ENCODE measurements at places on chromosomes 1 and 21.
A peak's percentile ranks its signal among the peaks of the same experiment; 100 is the strongest.

- DNase-seq = no peak
Measured at GRCh38 chr21:45574081-45574501, 31.9 kb upstream of the SLC19A1 start.

DNA sequence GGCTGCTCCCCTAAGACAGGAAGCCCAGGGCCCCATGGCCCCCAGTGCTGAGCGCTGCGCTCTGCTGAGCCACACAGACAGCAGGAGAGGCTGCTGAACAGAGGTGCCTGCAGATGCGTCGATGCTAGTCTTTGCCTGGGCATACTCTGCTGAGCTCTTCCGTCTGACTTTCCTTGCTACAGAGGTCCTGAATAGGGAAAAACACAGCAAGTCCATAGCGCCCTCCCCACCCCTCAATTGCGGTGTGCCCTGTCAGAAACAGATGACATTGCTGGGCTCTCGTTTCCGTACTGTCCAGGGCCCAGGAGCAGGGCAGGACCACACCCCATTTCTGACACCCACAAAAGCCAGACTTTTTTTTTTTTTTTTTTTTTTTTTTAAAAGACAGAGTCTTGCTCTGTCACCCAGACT lies 252.5 kb downstream of the SDCCAG8 start:
- DNase-seq = no peak

- no peak for DNase-seq
Measured at GRCh38 chr1:3910049-3910731, 10.1 kb upstream of the C1orf174 start.

GRCh38 chr1:62356257-62356835 lies 37.1 kb upstream of the KANK4 start:
- DNase-seq = peak; percentile 86

DNA sequence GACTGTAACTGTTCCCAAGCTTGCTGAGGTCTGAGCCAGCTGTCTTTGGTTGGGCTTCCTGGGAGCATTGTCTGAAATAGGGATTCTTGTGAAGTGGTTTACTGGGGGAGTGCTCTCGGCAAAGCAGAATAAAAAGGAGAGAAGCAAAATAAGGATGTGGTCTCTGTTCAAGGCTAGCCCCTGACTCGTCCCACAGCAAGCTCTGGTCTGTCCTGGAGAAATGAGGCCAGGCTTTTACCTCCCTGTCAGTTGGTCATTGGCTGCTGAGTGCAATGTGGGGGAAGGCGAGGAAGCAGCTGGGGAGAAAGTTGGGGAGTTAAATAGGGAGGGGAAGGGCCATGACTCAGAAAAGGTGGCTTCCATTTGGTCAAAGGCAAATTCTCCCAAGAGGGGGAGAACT lies 303.9 kb upstream of the DUSP10 start:
- no peak for DNase-seq

- DNase-seq = no peak
Measured at GRCh38 chr1:157512036-157512969, 40.0 kb downstream of the FCRL5 start.

DNA sequence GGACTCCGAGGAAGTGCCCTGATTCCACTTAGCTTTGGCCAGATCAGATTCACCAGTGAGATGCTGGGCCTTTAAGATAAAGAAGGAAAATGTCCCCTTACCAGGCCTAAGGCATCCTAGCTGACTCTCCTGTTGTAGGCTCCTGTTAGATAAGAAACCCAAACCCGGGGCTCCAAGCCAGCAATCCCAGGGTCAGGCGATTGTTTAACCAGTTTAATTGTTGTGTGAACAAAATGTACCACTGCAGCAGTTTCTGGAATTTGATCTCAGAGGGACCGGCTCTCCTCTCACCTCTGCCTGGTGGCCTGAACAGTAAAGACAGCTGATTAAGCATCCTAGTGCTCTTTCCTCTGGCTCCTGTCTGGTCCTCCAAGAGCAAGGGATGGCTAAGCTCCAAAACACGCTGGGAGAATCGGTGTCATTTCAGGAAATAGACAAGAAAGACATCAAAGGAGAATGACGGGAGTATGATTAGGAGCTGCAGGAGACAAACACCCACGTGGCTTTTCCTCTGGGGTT lies 9.3 kb upstream of the KLHDC8A start:
- no peak for DNase-seq

DNA sequence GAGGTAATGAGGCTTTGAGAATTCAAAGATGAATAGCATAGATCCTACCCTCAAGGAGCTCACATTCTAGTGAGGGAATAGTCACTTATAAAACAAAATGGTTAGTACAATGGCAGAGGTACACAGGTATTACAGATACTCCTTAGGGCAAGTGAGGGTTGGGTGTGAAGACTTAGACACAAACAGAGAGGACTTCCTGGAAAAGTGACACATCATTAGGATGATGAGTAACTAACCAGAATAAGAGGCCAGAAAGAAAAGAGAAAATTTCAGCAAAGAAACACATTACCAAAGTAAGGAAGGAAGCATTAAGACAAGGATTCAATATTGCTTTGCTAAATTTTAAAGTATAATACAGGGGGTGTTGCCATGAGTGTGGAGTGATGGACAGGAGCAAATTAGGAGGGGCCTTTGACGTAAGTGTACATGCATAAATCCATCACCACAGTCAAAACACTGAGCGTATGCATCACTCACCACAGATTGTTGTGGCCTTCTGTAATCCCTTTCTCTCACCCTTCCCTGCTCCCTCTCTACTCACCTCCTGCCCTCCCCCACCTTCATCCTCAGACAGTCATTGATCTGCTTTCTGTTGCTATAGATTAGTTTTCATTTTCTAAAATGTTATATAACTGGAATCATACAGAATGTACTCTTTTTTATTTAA lies 7.9 kb downstream of the CD53 start:
- DNase-seq = no peak

- no peak for DNase-seq
Measured at GRCh38 chr1:29251164-29252124, 15.1 kb downstream of the PTPRU start.

DNA sequence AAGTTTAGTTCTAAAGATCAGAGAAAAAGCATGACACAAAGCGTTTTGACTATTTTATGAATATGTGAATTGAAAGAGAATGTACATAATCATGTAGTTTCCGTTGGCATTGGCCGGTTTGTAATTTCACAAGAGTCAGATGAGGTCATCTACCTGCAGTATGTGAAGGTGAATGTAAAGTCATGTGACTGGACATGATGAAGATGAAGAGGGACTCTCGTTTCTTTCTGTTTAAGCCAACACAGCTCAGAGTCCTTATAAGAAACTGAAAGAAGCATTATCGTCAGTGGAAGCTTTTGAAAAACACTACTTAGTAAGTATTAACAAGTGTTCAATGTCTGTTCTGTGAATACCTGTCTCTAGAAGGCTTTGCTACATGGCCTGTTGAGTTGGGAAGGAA lies 30.9 kb upstream of the PWP2 start:
- DNase-seq = no peak

DNA sequence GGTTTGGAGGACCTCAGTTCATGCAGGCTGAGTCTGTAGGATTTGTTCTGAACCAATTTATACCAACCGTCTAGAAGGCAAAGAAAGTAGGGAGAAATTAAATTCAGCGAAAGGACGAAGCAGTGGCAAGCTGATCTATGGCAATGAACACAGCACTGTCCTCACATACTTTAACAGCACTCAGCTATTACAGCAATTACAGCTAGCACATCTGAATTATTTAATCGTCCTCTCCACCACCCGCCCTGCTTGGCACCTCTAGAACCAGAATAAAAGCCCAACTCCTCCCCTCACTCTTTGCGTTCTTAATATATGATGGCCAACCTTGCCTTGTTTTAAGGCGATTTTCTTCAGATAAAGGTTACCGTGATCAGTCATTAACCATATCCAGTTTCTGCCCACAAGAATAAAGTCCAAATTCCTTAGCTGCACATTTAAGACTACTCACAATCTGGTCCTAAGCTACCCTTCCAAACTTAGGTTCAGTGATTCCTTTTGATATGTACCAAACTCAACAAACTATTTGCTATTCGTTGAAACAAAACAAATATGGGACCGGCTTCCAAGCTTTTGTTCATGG lies 169.4 kb upstream of the ESRRG start:
- DNase-seq = no peak

DNA sequence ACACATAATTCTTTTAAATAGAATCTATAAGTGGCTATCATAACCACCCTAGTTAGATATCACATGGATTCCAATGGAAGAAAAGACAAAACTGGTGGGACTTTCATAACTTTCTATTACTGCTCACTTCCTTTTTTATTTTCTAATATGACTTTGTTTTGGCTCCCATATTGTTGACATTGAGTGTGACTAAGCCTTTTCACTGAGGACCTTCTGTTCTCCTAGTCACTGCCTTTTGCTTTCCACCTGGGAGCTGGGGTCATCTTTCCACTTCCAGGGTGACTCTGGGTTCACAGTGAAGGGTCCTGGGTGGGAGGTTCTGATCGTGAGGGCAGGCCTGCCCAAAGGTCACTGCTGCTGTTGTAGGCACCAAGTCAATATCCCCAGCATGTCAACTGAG lies 275.8 kb downstream of the TGFB2 start:
- DNase-seq = no peak

- no peak for DNase-seq
Measured at GRCh38 chr1:175466556-175466955, 274.0 kb upstream of the KIAA0040 start.

DNA sequence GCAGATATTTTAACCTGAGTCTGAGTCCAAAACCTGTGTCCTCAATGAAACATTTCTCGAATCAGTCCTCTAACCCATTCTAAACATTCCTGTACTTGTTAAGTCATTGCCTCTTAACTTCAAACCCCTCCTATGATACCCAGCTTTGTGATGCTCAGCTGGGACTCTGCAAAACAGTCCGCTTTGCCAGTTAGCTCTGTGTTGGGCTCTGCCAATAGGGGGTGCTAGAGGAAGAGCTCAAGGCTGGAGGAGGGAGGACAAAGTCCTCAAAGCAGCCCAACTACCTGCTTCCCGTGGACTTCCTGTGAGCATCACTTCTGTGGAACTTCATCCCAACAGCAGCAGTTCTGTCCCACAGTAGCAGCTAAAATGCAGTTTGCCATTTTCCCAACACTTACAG lies 38.1 kb upstream of the SYT14 start:
- DNase-seq = no peak

DNA sequence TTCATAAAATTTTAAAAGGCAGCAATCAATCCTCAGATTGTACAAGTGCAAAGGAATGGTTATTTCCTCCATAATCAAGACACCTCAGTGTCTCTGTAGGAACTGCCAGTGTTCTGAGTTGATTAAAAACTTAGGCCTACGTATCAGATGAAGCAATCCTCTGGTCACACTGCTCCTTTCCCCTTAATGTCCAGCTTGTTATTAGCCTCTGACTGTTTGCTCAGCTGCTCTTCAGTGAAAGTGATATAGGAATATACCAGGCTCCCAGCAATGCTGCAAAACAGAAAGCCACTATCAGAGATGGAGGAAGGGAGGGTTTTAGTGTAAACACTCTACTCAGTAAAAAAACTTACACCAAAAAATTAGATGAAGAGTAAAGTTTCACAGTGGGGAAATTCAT lies 49.8 kb downstream of the SLC35D1 start:
- no peak for DNase-seq

GRCh38 chr1:39214714-39214997 lies 10.2 kb downstream of the MACF1 start:
- DNase-seq = no peak

DNA sequence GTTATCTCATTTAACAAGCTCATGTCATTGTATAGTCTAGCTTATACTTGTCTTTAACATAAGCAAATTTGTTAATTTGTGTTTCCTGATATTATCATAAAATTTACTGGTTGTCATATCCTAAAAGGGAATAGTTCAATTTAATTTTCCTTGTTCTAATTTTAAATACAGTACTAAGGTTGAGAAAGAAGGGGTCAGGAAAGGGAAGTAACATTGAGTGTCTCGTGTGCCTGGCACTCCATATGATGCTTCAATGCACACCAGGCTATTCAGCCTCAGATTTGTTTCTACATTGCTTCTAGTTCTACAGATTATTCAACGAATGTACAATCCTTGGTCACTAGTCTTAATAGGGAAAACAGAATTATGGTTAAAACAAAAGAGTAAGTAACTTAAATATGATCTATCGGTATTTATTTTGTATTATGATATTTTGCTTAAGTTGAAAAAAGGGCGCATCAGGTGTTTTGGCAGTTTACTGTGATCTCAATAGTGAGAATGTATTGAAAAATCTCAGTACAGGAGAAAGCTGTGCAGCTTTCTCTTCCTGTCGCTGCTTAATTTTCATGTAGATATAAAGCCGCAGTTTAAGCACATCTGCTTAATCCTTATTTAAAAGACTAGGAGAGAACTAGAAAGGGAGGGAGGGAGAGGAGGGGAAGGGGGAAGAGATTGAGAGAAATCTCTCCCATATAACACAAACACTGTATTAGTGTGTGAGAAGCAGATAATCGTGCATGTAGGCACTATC lies 13.0 kb downstream of the PTPRC start:
- no peak for DNase-seq

DNA sequence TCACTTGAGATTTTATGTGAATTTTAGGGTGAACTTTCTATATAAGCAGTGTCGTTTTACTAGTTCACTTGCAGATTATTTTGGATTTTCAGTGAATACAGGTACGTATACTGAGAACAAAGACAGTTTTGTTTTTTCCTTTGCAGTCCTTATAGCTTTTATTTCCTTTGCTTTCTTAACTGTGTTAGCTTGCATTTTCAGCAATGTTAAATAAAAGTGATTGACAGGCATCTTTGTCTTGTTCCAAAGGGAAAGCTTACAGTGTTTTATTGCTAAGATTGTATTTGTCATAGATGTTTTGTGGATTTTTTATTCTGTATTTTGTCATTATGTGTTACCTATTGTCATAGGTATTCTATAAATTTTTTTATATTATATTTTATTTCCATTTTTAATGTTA lies 53.3 kb upstream of the FASLG start:
- no peak for DNase-seq

Data from islet precursor cell (in vitro differentiated cells).